CD4-positive, alpha-beta T cell treated with Interleukin-2 at 100 ng/mL for 4 hours (primary cell): ENCODE measurements at places on chromosomes 13 and 19.

- no peak for DNase-seq
Observed at GRCh38 chr19:1847684-1848398, 442 bp downstream of the REXO1 start.

GRCh38 chr13:99310382-99311031 lies 3.3 kb upstream of the GPR183 start:
- no peak for DNase-seq

DNA sequence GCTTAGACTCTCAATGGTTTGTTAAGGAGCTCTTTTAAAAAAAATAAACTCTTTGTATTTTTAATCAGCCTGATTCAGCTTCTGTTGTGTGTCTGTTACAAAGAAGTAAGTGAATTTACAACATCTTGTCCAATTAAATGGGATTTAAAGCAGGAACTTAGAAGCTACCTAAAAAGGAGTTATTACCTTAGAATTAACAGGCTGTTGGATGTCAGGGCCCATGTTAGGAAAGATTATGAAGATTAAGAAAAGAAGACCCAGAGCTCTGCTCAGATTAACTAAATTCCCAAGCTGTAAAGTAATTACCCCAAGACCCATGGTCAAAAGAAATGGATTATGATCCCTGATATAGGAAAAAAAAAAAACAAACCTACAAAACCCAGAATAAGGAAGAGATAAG lies 44.1 kb upstream of the ZNF780A start:
- DNase-seq, result no peak

DNA sequence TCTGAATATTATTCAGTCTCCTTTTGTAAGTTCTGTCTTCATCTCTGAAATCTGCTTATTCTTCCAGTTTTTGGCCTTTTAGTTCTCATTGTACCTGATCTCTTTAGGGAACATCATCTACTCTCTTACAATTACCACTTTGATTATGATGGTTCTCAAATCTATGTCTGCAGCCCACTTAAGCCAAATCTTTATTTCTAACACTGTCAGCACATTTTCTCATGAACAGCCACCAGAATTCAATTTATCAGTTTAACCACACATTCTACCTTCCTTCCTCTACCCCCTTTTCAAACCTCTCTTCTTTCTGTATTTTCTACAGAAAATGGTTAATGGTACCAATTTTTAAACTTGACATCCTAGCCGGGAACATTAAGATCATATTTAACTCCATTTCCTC lies 175.3 kb downstream of the FGF14 start:
- DNase-seq, result no peak

GRCh38 chr19:3225169-3225485 lies 666 bp downstream of the CELF5 start:
- DNase-seq, result no peak

- no peak for DNase-seq
Observed at GRCh38 chr19:17752865-17753639, 1.8 kb downstream of the FCHO1 start.
